ENCODE measurements at places on chromosomes 5 and 9. TPM values are rescaled to one million over a fixed set of nuclear protein-coding genes. Genes with fewer than 3 reads are reported as not detected.

DNA sequence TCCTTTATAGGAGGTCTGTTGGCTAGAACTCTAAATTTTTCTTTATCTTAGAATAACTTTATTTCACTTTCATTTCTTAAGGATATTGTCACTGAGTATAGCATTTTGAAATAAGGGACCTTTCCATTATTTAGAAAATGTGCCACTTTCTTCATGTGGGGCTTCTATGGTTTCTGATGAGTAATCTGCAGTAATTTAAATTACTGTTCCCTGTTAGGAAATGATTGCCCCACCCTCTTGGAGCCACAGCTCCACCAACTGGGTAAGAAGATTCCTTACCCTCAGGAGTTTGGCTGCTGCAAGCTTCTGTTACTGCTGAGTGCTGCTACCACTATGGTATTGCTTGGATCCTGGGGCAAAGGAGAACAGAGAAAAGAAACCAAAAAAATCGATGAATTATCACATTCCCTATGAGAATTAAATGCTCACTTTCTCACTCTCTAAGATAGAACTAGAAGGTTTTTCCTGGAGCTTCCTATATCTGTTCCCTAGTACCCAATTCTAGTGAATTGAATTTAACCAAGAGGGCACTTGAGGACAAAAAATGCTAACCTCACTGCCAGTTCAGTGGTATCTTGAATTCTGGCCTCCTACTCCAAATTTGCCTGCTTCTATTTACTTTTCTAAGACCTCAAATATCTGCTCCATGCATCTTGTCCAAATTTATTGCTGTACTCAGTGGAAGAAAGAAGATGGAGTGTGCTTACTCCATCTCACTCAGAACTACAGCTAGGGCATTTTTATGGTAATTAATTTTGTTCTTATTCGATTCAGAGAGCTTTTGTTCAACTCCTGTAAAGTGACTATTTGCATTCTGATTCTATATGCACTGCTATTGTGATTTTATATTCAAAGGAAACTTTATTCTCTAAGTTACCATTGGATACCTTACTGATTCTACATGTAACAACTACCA is 2111.3 kb downstream of the MAT2B start:
- H3K27ac ChIP-seq, result no peak overlapping the region
- no peak for DNase-seq
- no peak overlapping the region for H3K4me3 ChIP-seq
- H3K4me1 ChIP-seq, result no peaks in the 10 kb centered on the region

GRCh38 chr9:35116898-35117551 is 1.4 kb upstream of the ATOSB start:
- no peaks in the 10 kb centered on the region for H3K36me3 ChIP-seq
- H3K4me3 ChIP-seq, result peak overlapping the region; percentile 86
- DNase-seq, result peak; percentile 86
- peak overlapping the region; percentile 68 for H3K27ac ChIP-seq
- H3K4me1 ChIP-seq, result peaks cover 42% of the 10 kb centered on the region

GRCh38 chr9:98915599-98915998 is 28.1 kb upstream of the COL15A1 start:
- no peaks in the 10 kb centered on the region for H3K4me1 ChIP-seq
- no peaks in the 10 kb centered on the region for H3K27me3 ChIP-seq
- DNase-seq, result no peak
- H3K36me3 ChIP-seq, result no peaks in the 10 kb centered on the region

- H3K4me3 ChIP-seq, result no peak overlapping the region
- DNase-seq, result no peak
- H3K4me1 ChIP-seq, result no peaks in the 10 kb centered on the region
- no peak overlapping the region for H3K27ac ChIP-seq
- H3K27me3 ChIP-seq, result no peaks in the 10 kb centered on the region
Measured at GRCh38 chr9:16191691-16192402, 639.0 kb downstream of the CCDC171 start.

GRCh38 chr9:27476870-27477515 is 47.1 kb upstream of the IFNK start:
- no peaks in the 10 kb centered on the region for H3K36me3 ChIP-seq
- no peaks in the 10 kb centered on the region for H3K4me1 ChIP-seq
- no peak overlapping the region for H3K4me3 ChIP-seq

The PPIC gene
- not detected for total RNA-seq

Data from CD4-positive, alpha-beta memory T cell (primary cell).